ENCODE measurements at places on chromosomes 3 and 15. TPM values are rescaled to one million over a fixed set of nuclear protein-coding genes. Genes with fewer than 3 reads are reported as not detected.

DNA sequence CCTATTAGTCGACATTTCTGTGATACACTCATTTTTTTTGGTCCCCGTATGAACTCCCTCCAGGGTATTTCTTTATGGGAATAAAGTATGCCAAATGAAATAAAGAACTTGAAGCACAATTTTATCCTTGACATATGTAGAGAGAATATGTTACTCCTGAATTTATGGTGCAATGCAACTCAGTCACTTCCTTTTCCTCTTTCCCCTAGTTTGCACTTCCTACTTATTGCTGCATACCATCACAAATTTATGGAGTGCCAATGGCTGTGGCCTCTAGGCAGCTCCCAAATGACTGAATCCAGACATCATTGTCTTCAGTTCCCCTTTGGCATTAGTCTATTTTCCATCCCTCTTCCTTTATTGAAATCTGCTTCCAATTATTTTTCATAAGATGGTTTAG is 403.5 kb downstream of the FHIT start:
- no peak for DNase-seq

GRCh38 chr3:51680663-51681230 is 9.7 kb downstream of the TEX264 start:
- DNase-seq: no peak

Gene B3GALNT1
- 55.3 TPM for total RNA-seq

Gene ITIH1
- not detected for total RNA-seq

Gene ATP13A4
- not detected for total RNA-seq
